ENCODE measurements at places on chromosomes 3 and 15.

GRCh38 chr3:44061961-44062360 is 179.7 kb upstream of the TOPAZ1 start:
- no peak for ATAC-seq

DNA sequence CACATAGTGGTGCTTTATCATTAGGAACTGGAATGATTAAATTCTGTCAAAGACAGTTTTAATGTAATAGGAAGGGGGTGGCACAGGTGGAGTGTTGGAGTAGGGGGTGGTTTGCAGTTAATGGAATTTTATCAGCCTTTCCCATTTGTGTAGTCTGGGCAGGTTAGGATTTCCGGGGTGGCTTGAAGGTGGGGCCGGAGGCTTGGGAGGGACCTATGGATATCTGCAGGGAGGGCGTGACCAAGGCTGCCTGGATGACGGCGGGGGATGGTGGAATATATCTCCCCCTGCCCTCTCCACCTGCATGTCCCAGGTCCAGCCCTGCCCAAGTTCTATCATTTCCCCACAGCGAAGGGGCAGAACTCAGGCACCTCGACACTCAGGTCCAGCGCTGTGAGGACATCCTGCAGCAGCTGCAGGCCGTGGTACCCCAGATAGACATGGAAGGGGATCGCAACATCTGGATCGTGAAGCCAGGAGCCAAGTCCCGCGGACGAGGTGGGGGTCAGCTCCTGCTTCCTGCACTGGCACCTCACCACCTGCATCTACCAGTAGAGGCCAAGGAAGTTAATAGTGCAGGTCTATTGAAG is 15.5 kb downstream of the TTLL3 start:
- ATAC-seq = no peak

GRCh38 chr3:194083637-194084224 is 52.2 kb upstream of the HES1 start:
- no peak for ATAC-seq

DNA sequence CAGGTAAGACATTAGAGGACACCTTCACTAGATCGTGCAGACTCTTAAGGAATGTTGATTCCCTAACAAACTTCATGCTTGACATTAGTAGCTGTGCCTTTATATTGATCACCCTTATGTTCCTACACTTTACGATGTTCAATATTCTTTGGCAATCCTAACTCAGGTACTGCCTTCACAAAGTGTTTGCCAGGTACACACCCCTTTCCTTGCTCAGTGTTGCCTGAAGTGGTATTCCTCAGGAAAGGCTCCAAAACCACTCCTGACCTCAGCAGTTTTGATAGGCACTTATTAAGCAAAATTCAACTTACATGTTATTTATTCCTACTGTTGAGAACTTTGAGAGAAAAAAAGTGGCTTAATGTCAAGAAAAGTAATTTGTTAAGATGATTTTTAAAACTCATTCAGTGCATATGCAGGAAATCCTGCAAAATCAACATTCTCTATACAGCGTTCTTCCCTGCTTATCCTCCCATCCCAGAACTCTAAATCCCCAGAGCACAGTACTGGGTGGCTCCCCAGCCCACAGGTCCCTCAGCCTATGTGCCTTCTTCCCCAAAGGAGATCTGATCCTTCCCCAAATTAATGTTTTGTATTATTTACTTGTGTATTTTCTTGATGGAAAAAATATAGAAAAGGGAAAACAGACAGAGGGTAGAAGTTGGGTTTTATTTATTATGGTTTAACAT is 260.7 kb downstream of the MECOM start:
- ATAC-seq = no peak

DNA sequence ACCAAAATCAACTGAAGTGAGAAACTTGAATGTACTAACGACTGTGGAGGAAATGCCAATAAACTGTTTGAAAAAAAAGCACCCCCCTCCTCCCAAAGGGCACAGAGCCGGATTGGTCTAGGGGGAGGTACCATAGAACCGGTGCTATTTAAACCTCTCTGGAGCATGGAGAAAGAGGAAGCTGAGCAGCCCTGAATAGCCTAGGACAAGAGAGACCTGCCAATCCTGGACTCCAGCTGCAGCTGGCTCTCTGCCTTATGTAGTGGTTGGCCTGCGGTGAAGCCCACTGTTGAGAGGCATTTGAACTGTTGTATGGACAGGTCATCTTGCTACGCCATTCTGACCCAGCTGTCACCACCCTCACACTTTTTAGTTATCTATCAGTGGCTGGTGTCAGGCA is 1.5 kb upstream of the SH3GL3 start:
- no peak for ATAC-seq

GRCh38 chr15:34815836-34816235 is 20.5 kb upstream of the ACTC1 start:
- ATAC-seq = no peak

DNA sequence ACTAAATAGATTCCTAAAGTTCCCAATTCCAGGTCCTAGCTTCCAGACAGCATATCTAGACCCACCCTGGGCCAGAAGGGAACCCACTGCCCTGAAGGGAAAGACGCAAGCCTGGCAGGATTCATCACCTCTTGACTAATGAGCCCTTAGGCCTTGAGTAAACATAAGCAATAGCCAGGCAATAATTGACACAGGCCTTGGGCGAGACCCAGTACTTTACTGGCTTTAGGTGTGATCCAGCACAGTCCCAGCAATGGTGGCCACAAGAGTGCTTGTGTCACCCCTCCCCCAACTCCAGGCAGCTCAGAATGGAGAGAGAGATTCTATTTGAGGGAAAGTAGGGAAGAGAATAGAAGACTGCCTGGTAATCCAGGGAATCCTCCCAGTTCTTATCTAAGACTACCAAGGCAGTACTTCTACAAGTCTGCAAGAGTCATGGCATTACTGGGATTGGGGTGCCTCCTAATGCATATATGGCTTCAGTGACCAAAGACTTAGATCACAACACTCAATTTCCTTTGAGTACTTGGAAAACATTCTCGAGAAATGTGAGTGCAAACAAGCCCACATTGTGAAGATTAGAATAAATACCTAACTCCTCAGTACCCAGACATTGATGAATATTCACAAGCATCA is 30.4 kb upstream of the WWTR1 start:
- ATAC-seq = no peak

DNA sequence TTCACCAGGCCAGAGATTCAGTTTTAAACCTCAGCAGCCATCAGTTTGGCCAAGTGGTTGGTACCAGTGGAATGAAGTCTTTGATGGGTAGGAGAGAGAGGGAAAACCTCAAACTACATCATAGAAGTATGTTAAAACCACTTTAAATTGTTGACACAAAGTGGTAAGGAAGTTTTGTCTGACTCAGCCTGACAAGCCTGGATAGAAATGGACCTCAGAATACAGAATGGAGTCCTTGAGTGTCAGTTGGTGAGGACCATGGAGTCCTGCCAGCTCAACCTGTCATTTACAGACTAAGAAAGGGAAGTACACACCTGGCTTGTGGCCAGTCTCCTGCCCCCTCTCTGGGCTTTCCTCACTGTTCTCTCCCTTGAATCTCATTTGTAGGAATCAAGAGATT is 12.1 kb downstream of the EAF1 start:
- ATAC-seq = no peak

DNA sequence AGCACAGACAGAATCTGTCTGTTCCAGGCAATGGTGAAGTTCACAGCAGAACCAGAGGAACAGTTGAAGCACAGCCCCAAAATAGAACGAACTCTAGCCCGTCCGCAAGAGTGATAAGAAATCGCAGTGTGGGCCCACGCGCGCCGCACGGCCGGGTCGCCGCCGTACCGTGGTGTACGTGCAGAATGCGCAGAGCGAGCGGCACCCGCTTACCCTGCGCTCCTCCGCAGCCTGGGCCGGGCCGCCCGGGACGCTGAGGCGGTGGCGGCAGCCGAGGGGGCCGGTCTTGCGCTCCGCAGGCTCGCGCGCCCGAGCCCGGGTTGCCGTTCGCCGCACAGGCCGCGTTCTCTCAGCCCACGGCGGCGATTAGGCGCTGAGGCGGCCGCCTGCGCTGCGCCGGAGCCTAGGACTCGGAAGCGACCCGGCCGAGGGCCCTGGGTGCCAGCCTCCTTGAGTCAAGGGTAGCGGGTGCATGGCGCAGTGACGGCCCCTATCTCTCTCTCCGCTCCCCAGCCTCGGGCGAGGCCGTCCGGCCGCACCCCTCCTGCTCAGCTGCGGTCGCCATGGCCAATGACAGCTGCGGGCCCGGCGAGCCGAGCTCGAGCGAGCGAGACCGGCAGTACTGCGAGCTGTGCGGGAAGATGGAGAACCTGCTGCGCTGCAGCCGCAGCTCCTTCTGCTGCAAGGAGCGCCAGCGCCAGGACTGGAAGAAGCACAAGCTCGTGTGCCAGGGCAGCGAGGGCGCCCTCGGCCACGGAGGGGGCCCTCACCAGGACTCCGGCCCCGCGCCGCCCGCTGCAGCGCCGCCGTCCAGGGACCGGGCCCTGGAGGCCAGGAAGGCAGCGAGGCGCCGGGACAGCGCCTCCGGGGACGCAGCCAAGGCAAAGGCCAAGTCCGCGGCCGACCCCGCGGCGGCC is 20.5 kb downstream of the WDR73 start:
- peak; percentile 78 for ATAC-seq
